ENCODE measurements at places on chromosomes 1 and 21.

GRCh38 chr1:86471291-86471690 lies 2.6 kb downstream of the CLCA1 start:
- no peak for DNase-seq

GRCh38 chr1:29234471-29234870 lies 1.9 kb upstream of the PTPRU start:
- DNase-seq = no peak

- no peak for DNase-seq
Observed at GRCh38 chr1:222251847-222252246, 296.1 kb downstream of the HHIPL2 start.

- DNase-seq = no peak
Observed at GRCh38 chr1:9069326-9070100, at the start of gene SLC2A5. Gene SLC2A5 (minus strand): TSS chr1:9069635. CDS start chr1:9069536, 99 bp downstream.

- DNase-seq = no peak
Observed at GRCh38 chr1:198969981-198970380, 331.1 kb downstream of the PTPRC start.

- no peak for DNase-seq
Observed at GRCh38 chr1:21064057-21064456, 112.6 kb downstream of the EIF4G3 start.

DNA sequence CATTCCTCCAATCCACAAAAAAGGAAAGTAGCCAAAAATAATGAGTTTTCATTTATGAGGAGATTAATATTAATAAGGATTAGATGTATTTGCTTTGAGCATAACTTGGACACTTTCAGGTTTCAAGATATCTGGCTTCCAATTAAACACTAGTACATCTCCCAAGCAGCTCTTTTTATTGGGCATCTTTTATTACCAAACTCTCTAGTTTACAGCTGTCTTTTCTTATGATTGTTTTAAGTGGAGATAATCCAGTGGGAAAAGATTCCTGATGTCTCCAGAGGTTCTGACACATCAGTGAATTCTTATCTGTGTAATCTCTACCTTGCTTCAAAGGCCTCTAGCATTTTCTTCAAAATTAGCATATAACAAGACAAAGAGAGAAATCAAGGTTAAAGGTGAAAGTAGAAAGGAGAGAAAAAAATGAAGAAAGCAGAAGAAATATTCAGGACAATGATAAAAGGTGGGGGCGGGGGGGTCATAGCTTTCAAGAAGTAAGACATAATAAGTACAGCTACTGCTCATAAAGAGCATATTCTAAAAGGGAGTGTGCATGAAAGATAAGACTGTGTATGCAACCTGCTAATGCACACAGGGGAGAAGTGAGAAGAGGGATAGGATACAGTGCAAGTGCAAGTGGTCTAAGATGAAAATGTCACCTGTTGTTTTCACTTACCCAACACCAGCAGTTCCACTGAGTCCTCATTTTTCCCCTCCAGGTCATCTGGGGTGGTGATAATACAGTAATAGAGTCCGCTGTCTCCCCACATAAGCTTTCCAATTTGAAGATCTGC lies 19.1 kb downstream of the ILDR2 start:
- DNase-seq = no peak

DNA sequence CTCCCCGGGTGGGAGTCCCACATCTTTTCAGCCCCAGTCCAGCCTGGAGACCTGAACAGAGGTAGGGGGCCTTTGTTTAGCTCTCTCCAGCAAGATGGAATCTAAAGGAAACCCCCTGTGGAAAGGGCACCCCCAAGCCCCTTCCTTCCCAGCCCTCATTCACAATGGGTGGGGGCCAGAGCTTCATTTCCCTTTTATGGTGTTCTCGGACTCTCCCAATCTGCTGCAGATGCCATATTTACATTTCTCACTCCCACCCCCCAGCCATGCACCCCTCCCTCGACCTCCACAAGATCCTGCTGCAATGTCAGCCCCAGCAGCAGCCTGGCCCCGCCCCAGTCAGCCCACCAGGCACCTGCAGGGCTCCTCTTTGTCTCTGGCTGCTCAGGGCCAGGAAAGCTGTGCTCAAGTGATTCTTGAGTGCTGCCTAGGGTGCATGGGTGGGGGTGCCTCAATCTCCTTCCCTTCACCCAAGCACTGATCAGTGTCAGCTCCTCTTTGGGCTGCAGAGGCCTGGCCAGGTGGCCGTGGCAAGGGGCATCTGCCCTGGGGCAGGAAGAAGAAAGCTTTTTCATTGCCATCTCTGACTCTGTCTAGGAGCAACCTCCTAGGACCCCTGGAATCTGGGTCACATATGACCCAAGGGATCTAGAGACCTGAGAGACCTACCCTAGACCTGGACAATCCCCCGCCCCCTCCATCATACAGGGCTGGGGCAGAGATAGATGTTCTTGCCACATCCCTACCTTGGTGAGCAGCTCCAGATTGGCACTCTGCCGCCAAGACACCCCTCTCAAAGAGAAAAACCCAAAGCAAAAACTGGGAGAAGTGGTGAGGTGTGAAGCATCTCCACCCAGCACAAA lies 1.7 kb downstream of the KIF21B start:
- DNase-seq = no peak

- no peak for DNase-seq
Observed at GRCh38 chr1:247287460-247287859, 31.6 kb downstream of the VN1R5 start.

DNA sequence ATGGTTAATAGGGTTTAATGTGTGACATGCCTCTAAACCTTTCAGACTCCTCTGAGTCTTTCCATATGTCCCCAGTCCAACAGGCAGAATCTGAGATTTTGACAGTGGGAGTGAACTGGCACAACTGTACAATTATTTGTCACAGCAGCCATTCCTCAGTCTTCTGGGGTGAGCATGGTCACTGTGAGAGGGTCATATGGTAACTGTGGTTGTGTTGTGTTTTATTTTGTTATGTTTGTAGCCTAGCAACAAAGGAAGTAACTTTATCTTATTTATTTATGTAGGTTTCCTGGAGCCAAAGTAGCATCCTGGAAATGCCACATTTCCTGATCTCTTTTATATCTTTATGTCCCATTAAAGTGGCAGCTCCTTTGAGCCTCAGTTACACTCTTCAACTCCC lies 1067.9 kb downstream of the TTLL7 start:
- no peak for DNase-seq

DNA sequence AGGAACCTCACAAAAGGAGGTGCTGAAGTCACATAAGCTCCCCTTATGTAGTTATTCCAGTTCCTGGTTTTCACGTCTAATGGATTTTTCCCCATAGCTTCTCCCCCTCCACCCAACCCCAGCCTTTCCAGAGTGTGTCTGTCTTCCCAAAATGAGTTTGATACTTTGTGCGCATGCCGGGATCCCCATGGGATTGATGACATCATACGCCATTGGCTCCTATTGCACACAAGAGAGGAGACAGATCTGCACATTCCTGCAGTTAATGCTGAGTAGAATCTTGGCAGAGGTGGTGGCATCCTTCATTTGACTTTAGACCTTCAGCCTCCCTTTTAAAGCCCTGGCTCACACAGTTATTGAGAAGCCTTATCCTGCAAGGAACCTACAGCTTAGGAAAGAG lies 71.4 kb downstream of the DDR2 start:
- peak; percentile 42 for DNase-seq

DNA sequence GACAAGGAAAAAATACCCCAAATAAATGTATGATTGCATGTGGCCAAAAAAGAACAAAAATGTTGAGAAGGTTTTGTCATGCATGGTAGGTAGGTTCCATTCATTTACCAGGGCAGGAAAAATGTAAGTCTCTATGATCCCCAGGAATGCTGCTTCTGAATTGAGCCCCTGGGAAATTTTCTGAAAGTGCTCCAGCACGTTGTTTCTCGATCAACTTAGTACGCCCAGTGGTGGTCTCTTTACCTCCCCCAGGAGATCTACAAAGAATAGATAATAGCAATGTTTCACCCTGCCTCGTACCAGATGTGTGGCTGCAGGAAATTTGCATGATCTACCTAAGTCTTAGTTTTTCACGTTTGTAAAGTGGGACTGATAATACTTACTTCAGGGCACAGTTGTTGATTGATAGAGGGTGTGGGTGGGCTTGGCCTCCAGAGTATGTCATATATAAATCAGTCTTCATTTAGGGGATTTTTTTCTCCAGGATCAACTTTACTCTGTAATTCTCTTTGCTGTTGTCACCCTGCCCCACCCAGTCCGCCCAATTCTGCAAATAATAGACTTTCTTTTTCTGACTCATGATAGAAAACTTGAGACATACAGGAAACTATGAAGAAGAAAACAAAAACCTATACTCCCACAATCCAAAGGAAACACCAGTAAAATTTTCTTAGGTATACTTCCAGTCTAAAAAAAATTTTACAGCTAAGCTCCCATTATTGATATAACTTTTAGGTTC lies 462.0 kb upstream of the RUNX1 start:
- DNase-seq = no peak

DNA sequence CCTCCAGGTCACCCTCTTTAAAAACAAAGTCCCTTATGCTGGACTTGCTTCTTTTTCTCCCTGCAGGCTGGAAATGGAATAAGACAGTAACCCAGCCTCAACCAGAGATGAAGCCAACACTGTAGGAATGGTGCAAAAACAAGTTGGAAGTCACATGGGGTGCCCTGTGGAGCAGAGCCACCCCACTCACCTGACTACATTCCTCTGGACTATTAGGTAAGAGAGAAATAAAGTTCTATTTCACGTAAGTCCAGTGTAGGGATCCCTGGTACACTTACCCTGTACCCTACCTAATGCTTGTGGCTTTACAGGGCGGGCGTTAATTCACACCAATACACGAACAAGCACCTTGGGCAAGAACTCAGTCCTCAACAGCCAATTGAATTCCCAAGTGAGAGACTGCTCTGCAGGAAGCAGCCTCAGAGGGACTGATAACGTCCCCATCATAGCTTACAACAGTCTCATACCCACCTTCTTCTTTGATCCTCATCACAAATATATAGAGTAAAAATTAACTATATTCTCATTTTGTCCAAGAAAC lies 112.5 kb upstream of the FGGY start:
- DNase-seq = no peak

DNA sequence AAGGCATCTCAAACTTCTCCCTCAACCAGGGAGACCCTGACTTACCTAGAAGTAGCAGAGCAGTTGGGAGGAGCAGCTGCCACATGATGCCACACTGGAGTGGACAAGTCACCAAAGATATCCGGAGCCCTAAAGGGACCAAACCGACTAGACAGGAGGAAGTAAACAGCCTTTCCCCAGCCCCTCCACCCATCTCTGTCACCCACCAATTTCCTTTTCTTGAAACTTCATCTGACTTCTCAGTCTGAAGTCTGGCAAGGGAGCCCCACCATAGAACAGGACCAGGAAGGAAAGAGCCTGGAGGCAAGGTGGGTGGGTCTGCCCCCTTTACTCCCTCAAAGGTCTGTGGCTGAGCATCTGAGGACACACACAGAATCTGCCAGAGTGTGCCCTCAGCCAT lies at the start of gene FCGR3A:
FCGR3A (minus strand) TSS at position 167 of the 400 bp plus-strand sequence; CDS start at position 85, 82 bp downstream.
- no peak for DNase-seq

GRCh38 chr1:43831851-43832250 lies 101.8 kb upstream of the ARTN start:
- DNase-seq = no peak

DNA sequence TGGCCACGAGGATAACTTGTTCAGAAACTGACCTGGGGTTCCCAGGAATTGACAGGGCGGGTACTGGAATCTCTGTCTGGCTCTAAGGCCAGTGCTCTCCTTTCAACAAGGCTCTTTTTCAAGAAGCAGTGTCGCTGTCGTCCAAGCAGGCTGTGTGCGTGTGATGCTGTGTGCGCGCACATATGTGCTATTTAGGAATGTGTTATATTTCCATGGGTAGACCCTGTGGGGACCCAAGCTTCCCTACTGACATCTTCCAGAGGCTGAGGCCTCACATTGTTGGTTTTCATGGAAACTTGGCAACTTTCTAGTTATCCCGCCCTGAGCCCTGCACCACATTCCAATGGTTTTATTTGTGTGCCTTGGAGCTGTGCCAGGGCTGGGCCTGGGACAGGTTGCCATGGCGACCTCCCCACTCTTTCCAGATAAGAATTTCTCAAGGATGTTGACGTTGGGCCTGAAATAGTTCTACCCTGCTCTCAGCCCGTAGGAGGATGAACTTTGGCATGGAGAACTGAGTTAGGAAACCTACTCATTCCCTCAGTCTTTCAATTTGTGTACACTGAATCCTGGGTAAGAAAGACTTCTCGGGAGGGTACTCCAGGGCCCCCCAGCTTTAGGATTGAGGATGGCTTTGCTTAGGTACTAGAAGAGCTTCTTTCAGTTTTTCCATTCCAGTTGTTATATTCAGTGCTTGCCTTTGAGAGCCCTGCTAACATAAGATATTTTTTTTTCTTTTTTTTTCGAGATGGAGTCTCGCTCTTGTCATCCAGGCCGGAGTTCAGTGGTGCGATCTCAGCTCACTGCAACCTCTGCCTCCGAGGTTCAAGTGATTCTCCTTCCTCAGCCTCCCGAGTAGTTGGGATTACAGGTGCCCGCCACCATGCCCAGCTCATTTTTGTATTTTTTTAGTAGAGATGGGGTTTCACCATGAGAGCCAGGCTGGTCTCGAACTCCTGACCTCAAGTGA lies 38.8 kb upstream of the SRSF10 start:
- DNase-seq = peak; percentile 97

DNA sequence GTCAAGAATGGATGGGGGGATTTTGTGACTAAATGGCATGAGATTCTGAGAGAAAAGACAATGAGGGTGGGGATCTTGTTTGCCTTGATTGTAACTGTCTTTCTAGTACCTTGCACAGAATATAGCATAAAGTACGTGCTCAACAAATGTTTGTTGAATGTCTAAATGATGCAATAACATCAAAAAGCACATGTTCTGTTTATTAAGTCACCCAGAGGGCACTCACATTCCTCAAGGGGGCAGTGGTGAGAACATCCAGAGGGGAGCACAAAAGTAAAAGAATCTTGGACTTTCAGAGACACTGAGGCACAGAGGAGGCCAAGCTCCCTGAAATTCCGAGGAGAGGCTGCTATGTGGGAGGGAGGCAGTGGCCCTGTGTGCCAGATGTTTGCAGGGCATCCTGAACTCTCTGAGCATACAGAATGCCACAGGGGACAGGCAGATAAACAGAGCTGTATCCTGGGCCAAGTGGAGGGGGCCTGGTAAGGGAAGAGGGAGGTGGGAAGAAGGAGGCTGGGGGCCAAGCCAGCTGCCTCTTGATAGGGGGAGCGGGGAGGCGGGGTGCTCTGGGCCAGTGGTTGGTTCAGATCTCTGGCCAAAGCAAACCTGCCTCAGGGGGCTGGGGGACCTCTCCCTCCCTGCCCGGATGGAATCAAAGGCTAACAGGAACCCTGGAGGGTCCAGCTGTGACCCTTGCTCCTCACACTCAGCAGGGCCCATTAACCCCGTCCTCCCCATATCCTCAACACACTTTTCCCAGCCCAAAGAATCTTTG lies 6.5 kb upstream of the ATP1A2 start:
- no peak for DNase-seq

GRCh38 chr21:16117331-16117730 lies 387.5 kb downstream of the USP25 start:
- no peak for DNase-seq
